Activated T-cell treated with anti-CD3 and anti-CD28 coated beads for 24 hours (primary cell): ENCODE measurements at places on chromosomes 3 and 15.

DNA sequence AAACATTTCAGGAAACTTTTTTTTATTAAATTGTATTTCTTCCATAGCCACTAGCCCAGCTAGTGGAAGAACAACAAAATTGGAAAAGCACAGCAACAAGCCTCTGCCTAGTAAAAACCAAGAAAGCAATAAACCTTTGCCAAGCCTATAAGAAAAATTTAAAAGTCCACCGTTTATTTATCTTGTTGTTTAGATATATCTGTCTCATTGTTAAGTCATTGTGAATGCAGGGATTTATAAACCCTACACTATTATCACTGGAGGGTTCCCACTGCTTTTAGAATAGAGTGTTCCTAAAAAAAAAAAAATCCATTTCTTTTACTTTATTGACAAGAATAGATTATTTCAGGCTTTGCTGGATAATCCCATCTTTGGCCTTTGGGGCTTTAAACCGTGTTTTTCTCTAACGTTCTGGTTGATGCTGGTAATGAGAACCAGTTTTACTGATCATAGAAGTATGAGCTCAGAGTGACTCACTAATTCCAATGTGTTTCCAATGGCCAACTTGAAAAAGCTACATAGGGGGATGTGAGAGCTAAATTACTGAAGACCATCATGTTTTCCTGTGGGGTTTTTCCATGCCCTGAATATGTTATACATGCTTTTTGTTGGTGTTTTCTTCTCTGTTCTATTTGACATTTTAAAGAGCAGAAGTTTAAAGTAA, 634.1 kb downstream of the RBMS3 start:
- DNase-seq, result no peak

- DNase-seq, result no peak
Measured at GRCh38 chr3:38964646-38965045, 87.1 kb downstream of the SCN11A start.

- DNase-seq, result peak; percentile 18
Measured at GRCh38 chr15:91055548-91056331, 33.3 kb upstream of the VPS33B start.

GRCh38 chr15:62853114-62853840, 189.3 kb upstream of the TPM1 start:
- no peak for DNase-seq

- DNase-seq, result no peak
Measured at GRCh38 chr3:117393119-117393518, 683.5 kb downstream of the TUSC7 start.

DNA sequence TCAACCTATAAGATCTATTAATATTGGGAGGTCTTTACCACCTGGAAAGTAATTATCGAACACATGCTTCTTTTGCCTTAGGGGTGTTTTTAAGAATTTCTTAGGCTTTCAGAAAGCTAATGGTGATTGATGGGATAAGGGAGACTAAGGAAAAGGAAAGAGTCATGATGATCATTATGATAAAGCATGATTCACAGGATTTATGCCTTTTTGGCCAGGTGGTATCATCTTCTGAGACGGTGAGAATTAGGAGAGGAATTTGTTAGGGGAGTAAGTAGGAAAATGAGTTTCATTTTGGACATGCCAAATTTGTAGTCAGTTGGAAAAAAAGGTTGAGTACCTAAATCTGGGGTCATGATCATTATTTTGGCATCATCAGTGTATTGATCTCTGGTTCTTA, 8.9 kb downstream of the ARMC8 start:
- no peak for DNase-seq

GRCh38 chr3:140499114-140499757, 178.6 kb upstream of the TRIM42 start:
- DNase-seq, result no peak

DNA sequence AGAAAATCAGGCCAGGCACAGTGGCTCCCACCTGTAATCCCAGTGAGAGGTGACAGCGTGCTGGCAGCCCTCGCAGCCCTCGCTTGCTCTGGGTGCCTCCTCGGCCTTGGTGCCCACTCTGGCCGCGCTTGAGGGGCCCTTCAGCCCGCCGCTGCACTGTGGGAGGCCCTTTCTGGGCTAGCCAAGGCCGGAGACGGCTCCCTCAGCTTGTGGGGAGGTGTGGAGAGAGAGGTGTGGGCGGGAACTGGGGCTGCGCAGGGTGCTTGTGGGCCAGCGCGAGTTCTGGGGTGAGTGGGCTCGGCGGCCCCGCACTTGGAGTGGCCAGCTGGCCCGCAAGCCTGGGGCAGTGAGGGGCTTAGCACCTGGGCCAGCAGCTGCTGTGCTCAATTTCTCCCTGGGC, 252.6 kb downstream of the FOXP1 start:
- DNase-seq, result no peak

GRCh38 chr3:167940241-167940640, 155.5 kb downstream of the GOLIM4 start:
- DNase-seq, result no peak

DNA sequence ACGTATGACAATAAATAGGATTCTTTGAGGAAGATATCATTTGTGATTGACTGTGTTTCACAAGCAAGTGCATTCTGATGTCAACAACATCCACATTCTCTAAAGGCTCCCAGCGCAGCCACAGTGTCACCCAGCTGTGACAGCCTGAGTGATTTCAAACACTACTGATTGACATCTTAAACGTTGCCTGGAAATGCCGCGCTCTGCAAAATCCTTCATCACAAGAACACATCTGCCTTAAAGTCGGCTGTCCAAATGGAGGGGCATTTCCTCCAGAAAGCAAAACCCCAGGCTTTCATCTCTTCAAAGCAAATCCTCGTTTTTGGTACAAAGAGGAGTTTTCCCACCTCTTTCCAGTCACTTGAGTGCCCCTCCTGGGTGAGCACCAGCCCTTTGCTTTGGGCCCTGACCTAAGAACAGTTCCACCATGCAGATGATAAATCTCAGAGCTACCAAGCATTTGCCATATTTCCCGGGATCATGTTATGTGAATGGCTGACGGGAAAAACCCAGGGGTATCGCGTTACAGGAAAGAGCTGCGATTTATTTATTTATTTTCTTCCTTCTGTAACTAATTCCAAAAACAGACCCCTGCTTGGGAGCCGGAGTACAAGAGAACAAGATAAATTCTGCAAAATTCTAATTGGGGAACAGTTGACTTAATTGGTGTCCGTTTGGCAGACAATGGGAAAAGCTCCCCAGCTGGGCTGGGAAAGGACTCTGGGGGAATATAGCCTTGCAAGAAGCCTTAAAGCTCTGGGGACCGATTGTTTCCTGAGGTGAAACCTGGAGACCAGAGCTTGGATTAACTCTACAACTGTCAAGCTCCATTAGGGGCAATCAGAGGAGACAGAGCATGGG, 703.8 kb upstream of the NR2F2 start:
- DNase-seq, result no peak

DNA sequence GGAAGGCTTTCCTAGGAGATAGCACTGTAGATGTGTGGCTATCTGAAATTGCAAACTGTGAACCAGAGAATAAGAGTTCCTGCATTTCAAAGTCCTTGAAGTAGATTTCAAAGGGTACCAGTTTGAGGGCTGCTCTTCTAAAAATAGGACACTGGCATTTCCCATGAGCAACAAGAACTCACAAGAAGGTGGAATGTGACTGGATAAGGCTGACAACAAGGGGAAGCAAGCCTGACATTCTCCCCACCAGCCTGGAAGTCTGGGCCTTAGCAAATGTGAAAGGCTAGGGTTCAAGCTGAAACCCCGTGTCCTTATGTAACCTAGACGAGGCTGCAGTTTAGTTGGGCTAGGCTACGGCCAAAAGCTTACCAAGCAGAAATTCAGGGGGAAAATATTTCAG, 18.7 kb upstream of the TJP1 start:
- DNase-seq, result no peak

GRCh38 chr3:22265403-22265802, 514.4 kb upstream of the ZNF385D start:
- no peak for DNase-seq

- no peak for DNase-seq
Measured at GRCh38 chr15:45795440-45796069, 160.7 kb downstream of the SQOR start.

DNA sequence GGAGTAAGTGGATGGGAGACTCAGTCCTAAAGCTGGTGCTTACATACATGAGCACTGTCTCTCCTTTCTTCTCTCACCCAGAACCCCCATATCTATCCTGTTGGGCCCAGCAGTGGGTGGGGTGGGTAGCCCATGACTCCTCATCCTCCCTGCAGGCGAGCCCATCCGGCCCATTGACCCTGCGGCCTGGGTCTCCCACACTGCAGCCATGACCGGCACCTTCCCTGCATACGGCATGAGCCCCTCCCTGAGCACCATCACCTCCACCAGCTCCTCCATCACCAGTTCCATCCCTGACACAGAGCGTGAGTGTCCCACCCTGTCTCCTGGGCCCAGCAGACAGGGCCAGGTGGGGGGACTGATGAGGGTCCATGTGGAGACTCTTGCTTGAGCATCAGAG, 8.0 kb upstream of the AP2M1 start:
- no peak for DNase-seq

- DNase-seq, result peak; percentile 26
Measured at GRCh38 chr3:47057212-47057671, 77.8 kb downstream of the NBEAL2 start.

- DNase-seq, result no peak
Measured at GRCh38 chr3:16171009-16171408, 3.5 kb upstream of the GALNT15 start.

GRCh38 chr3:111859974-111860859, 1.2 kb downstream of the PHLDB2 start:
- peak; percentile 26 for DNase-seq

GRCh38 chr15:32636410-32636809, 5.1 kb upstream of the SCG5 start:
- no peak for DNase-seq

DNA sequence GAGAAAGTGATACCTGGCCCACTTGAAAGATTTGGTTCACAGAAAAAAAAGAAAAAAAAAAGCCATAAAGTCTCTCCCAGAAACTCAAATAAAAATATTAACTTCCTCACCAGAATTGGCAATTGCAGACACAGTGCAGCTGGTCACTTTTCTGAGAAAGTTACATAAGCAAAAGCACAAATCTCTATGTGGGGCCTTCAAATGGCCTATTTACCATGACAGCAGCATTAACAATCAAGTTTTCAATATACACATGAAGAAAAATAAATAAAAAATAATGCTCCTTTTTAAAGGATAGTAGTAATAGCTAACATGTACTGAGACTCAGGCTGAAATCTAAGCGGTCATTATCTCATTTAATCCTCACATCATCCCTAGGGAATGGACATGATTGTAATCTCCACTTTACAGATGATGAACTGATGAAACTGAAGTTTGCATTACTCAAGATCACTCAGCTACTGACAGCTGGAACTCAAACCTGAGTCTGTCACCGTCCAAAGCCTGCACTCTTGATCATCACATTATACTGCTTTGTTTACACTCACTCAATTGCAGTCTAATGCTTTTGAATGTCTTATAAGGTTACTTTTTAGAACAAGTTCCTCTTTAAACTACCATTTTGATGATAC, 3.3 kb downstream of the NPTN start:
- DNase-seq, result no peak

DNA sequence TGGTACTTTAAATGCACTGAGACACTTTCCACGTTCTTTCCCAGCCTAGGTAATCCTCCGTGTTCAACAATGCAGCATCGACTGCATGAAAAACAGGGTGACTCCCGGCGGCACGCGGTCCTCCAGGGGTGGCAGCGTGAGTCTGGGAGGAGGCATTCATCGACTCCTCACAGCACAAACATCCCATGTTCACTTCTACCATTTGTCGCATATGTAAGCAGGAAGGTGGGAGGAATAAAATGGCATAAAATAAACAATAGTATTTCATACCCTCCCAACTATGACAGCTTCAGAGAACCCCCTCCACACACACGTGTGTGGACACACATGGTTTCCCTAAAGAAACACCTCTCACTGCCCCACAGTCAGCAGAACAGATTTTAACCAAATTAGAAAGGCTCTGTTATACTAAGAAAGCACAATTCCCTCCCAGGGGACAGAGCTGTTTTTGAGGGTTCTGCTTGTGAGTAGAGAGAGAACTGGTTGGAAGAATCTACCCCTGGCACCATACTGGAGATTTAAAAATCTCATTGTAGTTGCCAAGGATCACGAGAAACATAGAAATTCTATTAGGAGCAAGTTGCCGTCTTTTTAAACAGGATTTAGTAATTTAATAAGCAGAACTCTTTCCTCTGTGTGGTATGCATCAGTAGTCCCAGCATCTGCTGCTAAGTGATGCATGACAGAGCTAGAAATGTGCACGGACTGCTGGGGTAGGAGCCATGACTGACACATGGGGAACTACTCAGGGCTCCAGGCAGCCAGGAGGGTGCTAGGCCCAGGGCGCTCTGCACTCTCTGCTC, 6.0 kb downstream of the FAM43A start:
- DNase-seq, result no peak

DNA sequence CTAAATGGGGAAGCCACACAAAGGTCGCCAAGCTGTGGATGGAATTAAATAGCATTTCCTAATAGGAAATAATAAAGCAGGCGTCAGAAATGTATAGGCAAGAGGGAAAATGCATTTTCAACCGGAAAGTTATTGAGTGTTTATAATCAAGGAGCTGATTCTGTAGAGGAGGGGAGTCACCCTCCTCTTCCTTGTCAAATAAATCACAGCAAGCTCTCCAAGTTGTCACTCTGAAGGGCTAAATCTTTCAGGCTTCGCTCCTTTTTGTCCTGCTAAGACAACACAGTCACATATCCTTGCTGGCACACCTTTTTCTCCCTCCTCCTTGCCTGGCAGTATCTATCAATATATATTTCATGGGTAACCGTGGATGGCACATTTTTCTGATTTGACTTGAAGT, 338.4 kb downstream of the SATB1 start:
- no peak for DNase-seq

- DNase-seq, result no peak
Measured at GRCh38 chr3:197615430-197615829, 59.7 kb upstream of the BDH1 start.

- no peak for DNase-seq
Measured at GRCh38 chr3:5014391-5014790, 35.2 kb downstream of the BHLHE40 start.

GRCh38 chr3:160738048-160738447, 18.0 kb upstream of the PPM1L start:
- no peak for DNase-seq

DNA sequence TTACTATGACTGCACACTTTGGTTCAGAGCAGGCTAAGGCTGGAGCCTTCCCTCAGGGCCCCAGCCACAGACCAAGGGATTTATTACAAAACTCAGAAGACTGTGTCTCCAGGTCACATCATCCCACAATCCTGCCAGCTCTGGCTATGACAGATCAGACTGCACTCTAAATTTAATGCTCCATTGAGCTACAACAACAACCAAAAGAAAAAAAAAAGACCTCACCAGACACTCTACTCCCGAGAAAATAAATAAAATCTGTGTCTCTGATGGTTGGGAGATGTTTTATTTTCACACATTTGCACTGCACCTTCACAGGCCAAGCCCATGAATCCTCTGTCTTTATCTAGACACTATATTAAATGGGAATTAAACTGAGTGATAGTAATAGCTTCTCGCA, 50.8 kb upstream of the CTNNB1 start:
- no peak for DNase-seq

- no peak for DNase-seq
Measured at GRCh38 chr3:188165596-188165995, 11.6 kb downstream of the LPP start.
